ENCODE measurements at places on chromosomes 16 and 17.
A peak's percentile ranks its signal among the peaks of the same experiment; 100 is the strongest.

DNA sequence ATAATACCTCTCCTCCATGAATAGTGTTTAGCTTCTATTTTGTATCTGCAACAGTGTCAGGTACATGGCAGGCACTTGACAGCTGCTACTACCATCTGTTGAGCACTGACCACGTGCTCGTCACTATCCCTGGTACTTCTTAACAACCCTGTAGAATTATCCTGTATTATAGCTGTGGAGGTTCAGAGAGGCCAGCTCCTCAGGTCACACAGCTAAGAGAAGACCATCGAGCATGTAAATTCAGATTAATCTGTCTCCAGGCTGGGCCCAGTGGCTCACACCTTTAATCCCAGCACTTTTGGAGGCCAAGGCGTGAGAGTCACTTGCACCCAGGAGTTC is 26.3 kb downstream of the WSB1 start:
- DNase-seq: no peak

GRCh38 chr17:42684929-42685556 is 2.7 kb downstream of the CNTNAP1 start:
- DNase-seq: no peak

- DNase-seq: no peak
Measured at GRCh38 chr16:84513123-84513522, 8.7 kb upstream of the MEAK7 start.

GRCh38 chr16:81521141-81521626 is 76.6 kb downstream of the CMIP start:
- DNase-seq: peak; percentile 90

DNA sequence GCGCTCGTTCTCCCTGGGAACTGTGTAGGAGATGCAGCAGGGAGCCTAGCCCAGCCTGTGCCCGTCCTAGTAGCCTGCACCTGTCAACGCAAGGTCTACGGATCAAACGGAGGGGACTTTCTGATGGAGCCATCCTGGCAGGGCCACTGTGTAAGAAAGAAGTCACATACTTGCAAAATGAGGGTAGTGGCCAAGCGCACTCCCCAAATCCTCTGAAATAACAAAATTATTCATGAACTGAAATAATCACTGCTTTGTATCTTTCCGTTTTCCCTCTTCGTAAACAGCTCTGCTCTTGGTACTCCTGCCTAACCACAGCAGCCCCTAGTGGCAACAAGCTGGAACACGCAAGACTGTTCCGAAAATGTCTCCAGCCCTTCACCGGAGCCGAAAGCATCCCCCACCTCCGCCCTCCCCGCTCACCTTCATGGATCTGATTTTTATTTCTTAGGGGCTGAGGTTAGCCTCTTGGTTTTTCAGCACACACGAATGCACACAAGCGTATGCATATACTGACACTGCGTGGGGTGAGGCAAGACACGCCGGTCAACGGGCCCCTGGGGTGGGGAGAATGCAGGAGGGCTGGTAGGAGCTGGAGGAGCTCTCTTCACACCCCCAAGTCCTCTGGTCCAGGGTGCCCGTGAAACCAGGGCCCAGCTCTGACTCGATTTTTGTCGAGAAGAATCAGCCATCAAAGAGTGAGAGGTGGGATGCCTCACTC is 100.8 kb downstream of the ABCC12 start:
- DNase-seq: peak; percentile 14

- DNase-seq: no peak
Measured at GRCh38 chr16:85541181-85541580, 71.9 kb upstream of the GSE1 start.

GRCh38 chr17:80798595-80799537 is 192.8 kb upstream of the CHMP6 start:
- DNase-seq: no peak

- DNase-seq: peak; percentile 83
Measured at GRCh38 chr17:74569020-74570003, 2.0 kb upstream of the CD300H start.

DNA sequence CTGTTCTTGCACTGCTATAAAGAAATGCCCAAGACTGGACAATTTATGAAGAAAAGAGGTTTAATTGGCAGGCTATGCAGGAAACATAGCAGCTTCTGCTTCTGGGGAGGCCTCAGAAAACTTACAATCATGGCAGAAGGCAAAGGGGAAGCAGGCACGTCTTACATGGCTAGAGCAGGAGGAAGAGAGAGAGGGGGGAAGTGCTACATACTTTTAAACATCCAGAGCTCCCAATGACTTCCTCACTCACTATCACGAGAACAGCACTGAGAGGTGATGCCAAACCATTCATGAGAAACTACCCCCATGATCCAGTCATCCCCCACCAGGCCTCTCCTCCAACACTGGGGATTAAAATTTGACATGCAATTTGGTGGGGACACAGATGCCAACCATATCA is 13.3 kb downstream of the WFIKKN2 start:
- DNase-seq: no peak

- no peak for DNase-seq
Measured at GRCh38 chr17:59376506-59376905, 45.1 kb downstream of the YPEL2 start.

- no peak for DNase-seq
Measured at GRCh38 chr16:9094011-9094846, 2.8 kb downstream of the HAPSTR1 start.

DNA sequence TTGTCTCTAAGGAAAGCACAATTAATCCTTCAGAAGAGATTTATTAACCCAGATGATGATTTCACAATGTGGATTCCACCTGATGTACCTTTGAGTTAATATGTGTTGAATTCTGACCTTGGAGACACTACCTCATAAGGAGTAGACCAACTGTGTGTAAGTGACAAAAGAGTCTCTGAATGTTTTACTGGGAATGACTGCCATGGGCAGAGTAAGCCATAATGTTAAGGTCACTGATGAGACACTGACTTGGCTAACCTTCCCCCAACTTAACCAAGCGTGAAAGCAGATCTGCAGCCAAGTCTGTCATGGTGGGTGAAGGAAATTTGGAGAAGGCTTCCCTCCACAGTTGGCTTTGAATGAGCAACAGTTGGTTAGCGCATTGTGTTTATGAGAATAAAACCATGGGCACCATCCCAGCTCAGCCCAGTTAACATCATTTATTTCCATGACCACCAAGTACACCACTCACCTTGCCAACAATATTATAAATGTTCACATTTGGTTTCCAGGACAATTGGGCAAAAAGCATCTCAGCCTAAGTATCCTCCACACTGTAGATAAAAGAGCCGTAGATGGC is 618.5 kb downstream of the KCNJ2 start:
- no peak for DNase-seq

GRCh38 chr17:39927929-39928857 is 661 bp downstream of the LRRC3C start:
- DNase-seq: no peak

- no peak for DNase-seq
Measured at GRCh38 chr16:58345574-58346354, 46.5 kb upstream of the GINS3 start.

All from CD4-positive, alpha-beta T cell treated with Interleukin-1 beta for 1 hour (primary cell).